ENCODE measurements at places on chromosomes 13 and 19.

DNA sequence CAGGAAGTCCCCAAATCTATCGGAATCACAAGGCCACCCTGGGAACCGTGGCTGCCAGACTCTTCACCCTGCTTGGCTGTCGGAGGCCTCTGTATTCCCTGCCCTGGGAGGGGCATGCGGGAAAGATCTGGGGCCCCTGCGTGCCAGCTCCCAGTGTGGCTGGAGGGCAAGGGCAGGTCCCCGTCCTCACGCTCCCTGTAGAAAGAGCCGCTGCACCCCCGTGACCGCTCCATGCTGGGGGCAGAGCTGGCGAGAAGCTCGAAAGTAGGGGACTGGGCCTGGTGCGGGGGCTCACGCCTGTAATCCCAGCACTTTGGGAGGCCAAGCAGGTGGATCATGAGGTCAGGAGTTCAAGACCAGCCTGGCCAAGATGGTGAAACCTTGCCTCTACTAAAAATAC lies 208.4 kb upstream of the SOX1 start:
- DNase-seq, result no peak

GRCh38 chr19:28468701-28469459 lies 744.1 kb downstream of the UQCRFS1 start:
- peak; percentile 38 for DNase-seq

DNA sequence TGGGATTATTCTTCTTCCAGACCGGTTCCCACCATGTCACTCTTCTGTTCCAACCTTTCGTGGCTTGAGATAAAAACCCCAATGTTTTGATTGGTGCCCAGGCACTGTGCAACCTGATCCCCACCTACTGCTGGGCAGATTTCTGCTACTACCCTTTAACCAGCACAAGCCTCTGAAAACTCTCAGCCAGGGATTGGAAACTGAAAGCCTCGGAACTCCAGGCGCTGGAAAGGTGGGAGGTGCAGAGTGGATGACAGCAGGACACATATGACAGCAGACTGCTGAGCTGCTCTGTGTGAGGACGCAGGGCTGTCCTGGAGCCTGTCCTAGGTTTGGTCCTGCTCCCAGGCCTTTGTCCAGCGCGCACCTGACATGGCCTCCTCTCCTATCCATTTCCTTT lies 68.5 kb upstream of the GTF3A start:
- DNase-seq, result no peak

GRCh38 chr19:29796173-29796573 lies 15.6 kb upstream of the CCNE1 start:
- no peak for DNase-seq

- no peak for DNase-seq
Measured at GRCh38 chr13:96769874-96770273, 224.4 kb downstream of the OXGR1 start.

DNA sequence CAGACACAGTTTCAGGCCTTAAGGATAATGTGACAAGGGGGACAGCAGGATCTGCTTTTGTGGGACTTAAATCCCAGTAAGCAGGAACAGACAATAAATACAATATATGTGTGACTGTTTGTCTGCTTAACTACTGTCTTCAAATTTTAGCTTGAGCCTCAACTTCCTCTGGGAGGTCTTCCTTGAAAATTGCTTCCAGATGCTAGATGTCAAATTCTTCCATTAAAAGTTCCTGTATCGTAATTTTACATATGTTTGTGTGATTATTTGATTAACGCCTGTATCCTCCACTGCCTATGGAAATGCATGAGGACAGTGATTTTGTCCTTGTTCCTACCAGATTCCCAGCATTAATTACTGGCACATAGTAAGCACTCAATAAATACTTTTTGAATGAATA lies 385.5 kb downstream of the NDFIP2 start:
- no peak for DNase-seq

- no peak for DNase-seq
Measured at GRCh38 chr13:50955798-50956197, 46.2 kb downstream of the RNASEH2B start.

DNA sequence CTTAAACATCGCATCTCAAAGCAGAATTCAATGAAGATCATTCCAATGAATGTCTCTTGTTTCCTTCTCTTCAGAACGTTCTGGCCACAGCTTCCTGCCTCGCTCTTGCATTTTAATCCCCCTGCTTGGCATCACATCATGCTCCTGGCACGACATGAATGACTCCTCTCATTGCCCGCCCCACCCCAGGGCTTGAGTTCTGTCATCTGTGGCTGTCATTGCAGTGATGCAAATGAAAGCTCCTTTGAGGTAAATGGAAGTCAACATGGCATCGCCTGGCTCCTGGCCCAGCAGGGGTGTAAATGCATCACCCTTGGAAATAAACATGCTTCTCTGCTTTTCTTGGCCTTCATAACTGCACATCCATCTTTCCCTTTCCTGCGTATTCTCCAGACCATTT lies 48.6 kb downstream of the SCEL start:
- DNase-seq, result no peak

DNA sequence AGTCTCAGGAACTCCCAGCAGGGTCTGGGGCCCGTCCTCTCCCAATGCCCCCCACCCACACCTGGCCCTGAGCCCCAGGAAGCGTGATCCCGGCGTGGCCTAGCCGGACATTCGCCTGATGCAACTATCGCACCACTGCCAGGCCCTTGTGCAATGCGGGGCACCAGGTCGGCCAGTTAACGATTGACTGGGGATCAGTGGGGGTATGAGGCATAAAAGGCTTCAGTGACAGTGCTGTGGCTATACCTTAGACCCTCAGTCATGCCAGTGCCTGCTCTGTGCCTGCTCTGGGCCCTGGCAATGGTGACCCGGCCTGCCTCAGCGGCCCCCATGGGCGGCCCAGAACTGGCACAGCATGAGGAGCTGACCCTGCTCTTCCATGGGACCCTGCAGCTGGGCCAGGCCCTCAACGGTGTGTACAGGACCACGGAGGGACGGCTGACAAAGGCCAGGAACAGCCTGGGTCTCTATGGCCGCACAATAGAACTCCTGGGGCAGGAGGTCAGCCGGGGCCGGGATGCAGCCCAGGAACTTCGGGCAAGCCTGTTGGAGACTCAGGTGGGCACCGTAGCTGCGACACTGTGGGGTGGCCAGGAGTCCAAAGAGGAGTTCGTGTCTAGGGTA lies at the start of gene ANGPTL8:
TSS of gene ANGPTL8 (plus strand) at position 243 of the 624 bp plus-strand sequence. CDS start at position 262, 19 bp downstream.
- no peak for DNase-seq

- no peak for DNase-seq
Measured at GRCh38 chr13:112226320-112227002, 149.7 kb upstream of the SPACA7 start.

DNA sequence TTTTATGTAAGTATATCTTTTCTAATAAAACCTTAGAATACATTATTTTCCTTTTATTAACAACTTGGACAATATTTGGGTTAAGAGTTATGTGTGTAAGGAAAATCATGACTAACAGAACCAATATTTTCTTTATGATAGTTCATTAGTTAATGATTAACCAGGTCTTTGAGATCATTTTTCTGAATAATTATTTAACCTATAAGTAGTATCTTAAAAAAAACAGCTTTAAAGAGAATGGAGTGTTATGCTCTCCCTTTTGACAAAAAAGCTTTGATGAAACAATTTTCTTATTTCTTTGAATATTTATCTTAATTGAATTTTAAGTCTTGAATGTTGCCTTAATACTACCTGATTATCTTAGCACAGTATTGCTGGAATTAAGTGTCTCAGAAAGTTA lies 3.8 kb downstream of the SLAIN1 start:
- DNase-seq, result no peak

- DNase-seq, result peak; percentile 22
Measured at GRCh38 chr13:42649831-42650230, 75.9 kb downstream of the TNFSF11 start.

DNA sequence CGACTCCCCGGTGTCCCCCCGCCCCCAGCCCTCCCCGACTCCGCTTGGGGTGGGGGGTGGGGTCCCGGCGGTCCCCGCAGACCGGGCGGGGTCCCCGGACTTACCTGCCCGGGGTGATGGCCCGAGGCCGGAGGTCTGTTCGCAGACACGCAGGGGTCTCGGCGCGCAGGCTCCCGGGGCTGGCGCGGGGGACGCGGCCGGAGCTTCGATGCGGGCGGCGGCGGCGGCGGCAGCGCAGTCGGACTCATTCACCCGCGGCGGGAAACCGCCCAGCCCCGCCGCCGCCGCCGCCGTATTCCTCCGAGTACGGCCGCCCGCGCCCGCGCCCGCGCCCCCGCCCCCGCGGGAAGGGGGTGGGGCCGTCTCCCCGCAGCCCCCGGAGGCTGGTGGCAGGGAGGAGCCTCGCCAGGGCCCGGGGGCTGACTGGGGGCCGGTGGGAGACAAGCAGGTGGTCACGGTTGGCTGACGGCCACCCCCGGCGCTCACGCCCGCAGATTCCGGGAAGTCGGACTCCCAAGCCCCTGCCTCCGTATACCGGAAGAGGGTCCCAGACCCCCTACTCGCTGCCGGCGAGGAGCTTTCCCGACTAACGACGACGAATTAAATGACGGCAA lies at the start of gene C2CD4C:
TSS of gene C2CD4C (minus strand) at position 246 of the 614 bp plus-strand sequence. CDS start 786 bp downstream, outside the sequence.
- DNase-seq, result no peak

- no peak for DNase-seq
Measured at GRCh38 chr13:44128552-44129001, 245.0 kb upstream of the SERP2 start.

DNA sequence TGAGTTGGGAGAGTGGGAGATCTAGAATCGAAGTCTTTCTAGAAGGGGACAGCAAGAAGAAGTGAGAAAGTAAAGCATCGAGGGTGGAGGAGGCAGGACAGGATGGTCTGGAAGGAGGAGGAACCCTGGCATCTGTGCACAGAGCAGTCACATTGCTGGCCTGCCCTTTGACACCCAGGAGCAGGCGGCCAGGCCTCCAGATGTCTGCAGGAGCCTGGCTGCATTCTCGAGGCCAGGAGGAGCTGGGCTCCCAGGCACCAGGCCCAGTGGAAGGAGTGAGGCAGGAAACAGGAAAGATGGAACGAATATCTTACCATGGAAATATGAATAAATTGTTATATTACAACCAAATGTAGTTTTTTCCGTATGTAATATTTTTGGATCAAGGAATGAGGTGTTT lies 27.7 kb upstream of the ARGLU1 start:
- DNase-seq, result no peak

DNA sequence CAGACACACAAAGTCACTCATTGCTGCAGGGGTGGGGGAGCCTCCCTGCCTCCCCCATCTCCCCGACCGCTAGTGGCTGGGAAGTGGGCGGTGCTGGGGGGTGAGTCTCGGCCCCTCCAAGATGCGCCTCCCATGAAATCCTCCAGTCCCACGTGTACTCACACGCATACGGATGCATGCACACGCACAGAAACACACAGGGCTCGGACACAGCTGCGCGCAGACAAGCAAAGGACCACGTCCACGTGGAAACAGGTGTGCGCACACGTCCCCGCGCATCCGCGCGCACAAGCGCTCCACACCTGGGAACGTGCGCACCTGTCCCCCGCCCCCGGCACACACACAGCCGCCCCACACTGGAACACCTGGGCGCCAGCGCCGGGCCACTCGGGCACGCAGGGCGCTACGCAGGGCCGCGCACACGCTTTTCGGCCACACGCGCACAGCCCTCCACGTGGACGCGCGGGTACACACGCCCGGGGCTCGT lies 687 bp downstream of the MATK start:
- DNase-seq, result no peak

GRCh38 chr13:89988206-89988605 lies 1359.3 kb upstream of the MIR17HG start:
- DNase-seq, result no peak

GRCh38 chr19:31334101-31334848 lies 15.0 kb downstream of the TSHZ3 start:
- no peak for DNase-seq

DNA sequence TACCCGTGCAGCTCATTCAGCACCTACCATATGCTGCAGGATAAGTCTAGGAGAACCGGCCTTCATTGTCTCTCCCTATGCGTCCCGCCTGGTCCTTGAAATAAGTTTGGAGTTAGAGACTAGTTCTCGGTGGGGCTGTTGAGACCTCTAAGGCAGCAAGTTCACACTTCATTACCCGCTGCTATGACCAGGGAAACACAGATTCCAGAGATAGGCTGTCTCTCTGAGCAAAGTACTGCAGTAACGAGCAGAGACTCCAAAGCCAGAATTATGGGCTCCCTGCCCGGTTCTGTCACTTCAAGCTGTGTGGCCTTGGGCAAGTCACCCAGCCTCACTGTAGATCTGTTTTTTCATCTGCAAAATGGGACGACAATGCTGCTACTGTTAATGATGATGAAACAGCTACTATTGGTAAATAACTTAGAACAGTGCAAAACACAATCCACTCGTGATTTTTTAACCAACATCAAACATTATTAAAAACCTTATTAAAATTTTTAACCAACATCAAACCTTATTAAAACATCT lies 184.1 kb downstream of the USP12 start:
- DNase-seq, result no peak

GRCh38 chr19:16184665-16185122 lies 516 bp upstream of the FAM32A start:
- DNase-seq, result no peak

DNA sequence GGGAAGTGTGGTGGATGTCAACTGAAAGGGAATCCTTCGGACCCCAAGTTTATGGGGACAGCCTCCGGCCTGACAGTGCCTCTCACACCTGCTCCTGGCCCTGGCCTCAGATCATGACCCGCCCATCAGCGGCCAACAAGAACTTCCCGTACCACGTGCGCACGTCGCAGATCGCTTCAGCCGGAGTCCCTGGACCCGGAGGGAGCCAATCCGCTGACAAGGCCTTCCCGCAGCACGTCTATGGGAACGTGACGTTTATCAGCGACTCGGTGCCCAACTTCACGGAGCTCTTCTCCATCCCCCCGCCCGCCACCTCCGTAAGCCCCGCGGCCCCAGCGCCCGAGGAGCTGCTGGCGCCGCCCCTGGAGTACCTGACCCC lies 2.0 kb upstream of the MEGF8 start:
- DNase-seq, result no peak

DNA sequence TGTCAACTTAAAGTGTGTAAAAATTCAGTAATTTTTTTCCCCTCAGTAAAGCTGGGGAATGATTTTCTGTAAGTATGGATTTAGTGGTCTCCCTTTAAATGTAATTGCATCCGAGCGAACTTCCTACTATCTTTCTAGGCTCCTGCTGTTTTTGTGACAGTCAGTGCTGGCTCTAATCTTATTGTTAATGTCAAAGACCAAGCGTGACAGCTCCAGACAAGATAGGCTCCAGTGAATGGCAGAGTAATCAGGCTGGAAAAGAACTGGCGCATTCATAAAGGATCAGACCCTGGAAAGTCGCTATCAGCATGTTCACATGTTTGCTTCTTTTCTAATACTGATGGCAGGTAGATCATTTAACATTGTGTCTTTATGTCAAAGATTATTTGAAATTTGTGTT lies 908.0 kb upstream of the ATXN8OS start:
- DNase-seq, result no peak

- peak; percentile 40 for DNase-seq
Measured at GRCh38 chr19:39038098-39038497, 5.7 kb upstream of the FBXO27 start.

- no peak for DNase-seq
Measured at GRCh38 chr13:113491418-113491883, 940 bp upstream of the DCUN1D2 start.

- DNase-seq, result no peak
Measured at GRCh38 chr19:33306853-33307792, 4.8 kb upstream of the CEBPA start.
